ENCODE measurements at places on chromosomes 5 and 9.
A peak's percentile ranks its signal among the peaks of the same experiment; 100 is the strongest.

GRCh38 chr5:178365501-178366440, 133.2 kb upstream of the PHYKPL start:
- DNase-seq: no peak

GRCh38 chr5:144247131-144247530, 76.5 kb downstream of the KCTD16 start:
- DNase-seq: peak; percentile 25

DNA sequence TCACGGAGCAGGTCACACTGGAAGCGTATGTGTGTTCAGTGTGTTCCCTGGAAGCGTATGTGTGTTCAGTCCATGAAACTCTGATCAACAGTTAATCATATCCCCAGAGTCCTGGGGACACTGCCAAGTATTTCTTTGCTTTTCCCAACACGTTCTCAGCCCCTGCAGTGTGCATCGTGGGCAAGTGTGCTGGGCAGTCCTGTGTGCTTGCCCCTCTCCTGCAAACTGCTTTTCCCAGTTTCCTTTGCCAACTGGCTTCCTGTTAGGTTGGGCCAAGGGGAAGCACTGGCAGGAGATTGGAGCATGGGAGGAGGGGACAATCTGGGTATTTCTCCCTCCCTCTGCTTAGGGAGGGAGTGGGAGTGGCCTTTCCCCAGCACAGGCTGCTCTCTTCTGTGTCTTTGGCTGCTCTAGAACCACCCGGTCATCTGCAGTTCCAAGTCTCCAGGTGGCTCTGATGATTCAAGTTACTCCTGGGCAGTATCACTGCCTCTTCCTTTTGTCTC, 36.8 kb upstream of the NEK6 start:
- peak; percentile 15 for DNase-seq

GRCh38 chr9:89576404-89576839, 28.4 kb upstream of the GADD45G start:
- DNase-seq: peak; percentile 13

DNA sequence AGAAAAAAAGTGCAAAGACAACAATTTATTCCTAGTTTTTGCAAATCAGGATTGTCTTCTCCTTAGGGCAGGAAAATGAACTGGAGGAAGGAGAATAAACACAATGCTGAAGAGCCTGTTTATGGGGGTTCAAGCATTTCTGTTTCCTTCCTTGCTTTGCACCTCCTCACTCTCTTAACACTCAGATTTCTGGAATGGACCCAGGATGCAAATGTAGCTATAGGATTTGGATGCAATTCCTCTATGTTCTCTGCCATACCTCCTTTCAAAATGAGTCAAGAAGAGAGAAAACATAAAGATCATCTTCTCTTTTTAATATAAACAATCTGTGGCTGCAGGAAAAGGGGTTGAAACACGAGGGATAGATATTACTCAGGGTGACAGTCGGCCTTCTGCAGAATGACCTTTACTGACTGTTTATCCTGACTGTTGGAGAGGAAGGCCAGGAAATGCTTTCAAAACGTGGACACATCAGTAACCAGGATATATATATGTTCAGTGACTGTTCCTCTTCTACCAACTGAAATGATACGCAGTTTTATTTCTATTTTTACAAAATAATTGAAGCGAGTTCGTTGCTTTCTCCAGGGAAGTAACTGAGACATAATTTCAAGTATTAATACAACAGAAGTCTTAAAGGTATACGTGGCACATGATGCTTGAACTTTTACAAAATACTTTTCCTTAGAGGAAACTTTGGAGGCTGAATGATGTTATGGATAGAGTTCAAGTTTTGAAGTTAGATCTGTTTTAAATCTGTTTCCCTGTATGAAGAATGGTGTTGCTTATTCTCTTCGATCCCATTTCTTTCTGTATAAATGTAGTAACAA, 44.4 kb downstream of the ACTBL2 start:
- DNase-seq: no peak

DNA sequence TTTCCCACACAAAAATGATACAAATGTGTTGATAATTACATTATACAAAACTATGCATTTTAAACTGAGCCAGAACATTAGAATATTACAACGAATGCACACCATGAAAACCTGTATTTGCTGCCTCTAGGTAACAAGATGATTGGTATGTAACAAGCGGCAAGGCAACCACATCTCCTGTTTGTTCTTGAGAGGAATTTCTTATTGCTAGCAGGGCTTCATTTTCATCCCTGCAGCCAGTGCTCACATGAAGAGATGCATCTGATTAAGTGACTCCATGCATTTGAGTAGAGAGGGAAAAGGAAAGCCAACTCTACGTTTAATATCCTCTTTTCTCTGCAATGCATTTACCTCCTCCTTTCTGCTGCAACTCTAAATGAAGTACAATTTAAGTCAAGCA, 36.6 kb downstream of the FRMD3 start:
- DNase-seq: no peak

GRCh38 chr5:115847290-115847689, 5.6 kb downstream of the AP3S1 start:
- no peak for DNase-seq

DNA sequence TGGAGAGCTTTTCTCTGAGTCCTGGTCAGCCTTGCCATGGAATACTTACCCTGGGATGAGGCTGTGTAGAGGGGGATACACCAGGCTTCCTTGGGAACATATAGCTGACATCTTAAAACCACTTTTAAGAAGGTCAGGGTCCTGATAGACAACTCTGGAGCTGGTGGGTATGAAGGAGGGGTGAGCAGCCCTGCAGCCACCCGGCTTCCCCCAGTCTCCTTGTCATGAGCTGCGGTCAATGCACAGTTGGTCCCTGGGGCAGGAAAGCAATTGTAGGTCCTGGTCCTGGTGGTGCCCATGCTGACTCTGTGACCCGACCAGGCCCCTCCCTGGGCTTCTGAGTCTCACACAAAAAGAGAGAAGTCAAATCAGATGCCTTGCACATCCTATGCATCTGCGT, 63.6 kb downstream of the MRPL36 start:
- DNase-seq: no peak

DNA sequence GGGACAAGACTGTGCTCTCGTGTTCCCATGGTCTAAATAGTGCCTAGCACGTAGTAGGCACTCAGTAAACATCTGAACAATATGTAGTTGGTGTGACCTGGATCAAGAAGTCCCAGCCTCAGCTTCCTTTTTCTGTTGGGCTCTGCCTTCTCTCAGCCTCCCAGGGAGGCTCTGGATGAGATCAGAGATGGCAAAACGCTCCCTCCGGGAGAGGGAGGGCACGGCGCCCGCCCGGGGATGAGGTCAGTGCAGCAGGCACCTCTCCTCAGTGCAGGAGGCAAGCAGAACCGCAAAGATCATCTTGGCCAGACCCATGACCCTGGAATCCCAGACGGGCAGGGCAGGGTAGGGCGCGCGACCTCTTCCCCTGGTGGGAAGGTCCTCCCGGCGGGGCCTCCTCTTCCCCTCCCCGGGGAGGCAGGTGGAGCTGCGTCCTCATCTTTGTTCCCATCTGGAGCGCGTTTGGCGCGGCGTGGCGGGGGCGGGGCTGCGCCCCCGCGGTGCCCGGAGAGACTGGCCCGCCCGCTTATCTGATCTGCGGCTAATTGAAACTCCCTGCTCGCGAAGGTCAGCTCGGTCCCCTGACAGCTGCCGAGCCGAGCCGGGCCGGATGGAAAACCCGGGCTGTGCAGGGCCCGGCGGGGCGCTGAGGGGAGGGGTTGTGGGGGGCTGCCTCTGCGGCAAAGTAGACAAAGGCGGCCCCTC, 60.9 kb downstream of the CXXC5 start:
- peak; percentile 54 for DNase-seq

DNA sequence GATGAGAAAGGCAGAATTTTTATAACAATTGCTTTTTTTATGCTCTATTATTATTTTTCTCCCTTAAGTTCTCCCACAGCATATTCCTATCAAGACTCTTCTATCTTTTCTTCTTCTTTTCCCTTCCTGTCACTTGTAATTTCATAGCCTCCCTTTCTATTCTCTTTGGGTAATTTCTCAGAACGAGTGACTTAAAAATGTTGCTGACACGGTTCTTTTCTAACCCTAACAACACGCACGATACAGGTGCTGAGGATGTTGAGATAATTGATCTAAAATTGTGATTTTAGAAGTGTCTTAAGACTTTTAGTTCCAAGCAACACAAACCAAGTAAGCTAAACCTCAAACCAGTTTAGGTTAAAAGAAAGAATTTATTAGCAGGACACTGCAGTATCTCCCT, 105.9 kb downstream of the RASGRF2 start:
- DNase-seq: no peak

DNA sequence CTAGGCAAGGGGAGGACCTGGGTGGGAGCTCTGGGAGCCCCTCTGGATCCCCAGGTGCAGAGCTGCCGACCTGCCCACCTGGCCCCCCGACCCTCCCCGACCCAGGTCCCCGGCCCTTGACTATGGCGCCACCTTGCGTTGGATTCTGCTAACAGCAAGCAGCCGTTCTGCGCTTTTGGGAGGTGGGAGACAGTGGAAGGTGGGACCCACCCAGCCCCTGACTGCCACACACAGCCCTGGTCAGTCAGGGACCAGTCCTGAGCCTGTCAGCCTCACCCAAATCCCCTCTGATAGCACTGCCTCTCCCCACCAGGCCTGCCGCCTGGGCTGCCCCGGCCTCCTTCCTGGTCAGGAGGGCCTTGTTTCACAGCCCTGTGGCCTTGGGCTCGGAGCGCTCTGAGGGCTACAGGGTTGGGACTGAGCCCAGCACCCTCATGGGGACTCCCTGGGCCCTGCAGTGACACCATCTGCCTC, 77.9 kb downstream of the HMCN2 start:
- no peak for DNase-seq

DNA sequence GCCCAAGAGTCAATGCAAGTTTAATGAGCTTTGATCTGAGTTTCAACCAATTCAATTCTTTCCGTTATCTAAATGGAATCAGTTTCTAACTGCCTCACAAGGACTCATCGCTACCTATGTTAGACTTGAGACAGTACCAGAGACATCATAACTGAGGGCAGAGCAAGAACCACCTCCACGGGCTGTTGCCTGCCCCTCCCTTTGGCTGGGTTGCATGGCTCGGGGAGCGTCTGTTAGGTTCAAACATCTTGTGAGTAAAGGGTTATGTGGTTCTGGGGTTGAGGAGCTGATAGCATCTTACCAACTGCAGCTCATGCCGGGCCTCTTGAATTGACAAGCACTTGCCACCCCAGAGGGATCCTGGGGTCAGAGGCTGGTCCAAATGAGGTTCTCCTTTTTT, 457.9 kb downstream of the ENC1 start:
- no peak for DNase-seq

GRCh38 chr5:124645396-124645795, 101.0 kb downstream of the ZNF608 start:
- no peak for DNase-seq

- no peak for DNase-seq
Observed at GRCh38 chr5:179905161-179905560, 2.5 kb downstream of the TBC1D9B start.

DNA sequence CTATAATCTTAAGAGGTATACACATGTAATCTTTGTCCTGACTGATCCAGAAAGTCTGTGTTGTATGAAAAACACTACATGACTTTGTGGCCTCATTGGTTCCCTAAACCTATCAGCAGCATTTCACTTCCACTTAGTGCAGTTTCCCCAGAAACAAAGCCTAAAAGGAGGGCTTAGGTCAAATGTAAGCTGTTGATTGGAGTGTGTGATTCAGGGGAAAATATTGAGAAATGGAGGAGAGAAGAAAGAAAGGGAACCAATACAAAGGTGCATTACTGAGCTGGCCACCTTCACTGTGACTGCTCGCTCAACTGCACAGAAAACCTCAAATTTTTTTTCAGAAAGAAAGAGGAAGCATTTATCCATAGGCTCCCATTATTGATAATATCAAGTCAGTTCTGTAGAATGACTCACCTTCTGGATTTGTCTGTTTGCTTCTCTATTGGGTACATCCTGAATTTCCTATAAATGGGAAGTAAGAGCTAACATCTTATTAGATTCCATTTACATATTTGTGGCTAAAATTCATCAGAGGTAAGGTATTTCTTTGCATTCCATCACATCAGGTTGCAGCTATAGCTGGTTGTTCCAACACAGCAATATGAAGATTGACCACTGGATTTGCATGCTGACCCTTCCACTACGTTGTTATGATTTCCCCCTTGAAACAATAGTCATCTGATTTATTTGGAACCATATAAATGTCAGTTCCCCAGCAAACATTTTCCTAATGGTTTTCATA, 10.3 kb upstream of the FST start:
- no peak for DNase-seq

DNA sequence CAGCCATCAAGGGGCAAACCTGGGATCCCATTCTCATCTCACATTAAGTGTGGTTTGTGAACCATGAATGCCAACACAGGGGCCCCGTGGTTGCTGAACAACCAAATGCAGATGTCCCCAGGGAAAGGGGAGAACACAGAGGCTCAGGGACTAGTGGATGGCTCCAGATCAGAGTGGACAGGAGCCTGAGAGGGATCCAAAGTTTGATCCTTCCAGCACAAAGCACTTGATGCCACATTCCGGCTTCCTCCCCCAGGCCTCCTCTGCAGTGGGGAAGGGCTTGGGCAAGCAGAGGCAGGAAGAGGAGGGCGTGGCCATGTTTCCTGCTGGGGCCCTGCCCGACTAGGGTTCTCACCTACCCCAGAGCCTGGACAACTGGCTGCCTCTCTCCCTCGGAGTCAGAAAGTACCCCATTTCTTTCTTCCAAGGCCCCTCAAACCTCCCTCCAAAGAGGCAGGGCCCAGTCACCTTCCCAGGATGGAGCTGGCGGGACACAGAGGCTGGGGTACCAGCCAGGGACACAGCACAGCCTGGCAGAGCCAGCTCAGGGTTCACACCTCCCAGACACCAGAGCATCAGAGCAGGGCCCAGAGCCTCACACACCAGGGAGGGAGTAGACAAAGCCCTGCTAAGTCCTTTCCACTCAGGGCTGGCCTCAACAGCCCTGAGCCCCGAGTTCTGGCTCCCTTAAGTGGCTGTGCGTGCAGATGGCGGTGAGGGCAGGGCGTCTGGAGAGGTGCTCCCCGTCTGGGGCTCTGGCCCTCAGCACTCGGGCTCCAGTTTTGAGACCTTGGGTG, 4.3 kb upstream of the RNF44 start:
- no peak for DNase-seq

DNA sequence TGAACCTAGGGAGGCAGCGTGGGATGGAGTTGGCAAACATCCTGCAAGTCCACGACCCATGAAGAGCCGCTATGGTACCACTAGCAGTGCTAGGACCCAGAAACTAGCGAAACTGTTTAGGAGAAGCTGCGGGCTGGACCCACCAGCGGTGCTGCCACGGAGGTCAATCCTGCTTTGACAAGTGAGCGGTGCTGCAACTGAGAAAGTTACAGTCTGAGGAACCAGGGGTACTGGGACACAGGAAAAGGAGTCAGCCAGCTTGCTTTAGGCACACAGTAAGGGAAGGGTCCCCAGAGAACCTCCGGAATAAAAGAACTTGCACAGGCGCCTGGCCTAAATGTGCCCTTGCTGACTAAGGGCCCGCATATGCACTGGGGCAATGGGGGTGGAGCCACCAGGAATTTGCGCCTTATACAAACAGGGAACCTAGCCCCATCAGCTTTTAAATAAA, 23.6 kb upstream of the ANXA2R start:
- no peak for DNase-seq
